NCI-H1694 (cell line): ENCODE measurements at places on chromosomes 1 and 21.
A peak's percentile ranks its signal among the peaks of the same experiment; 100 is the strongest.

DNA sequence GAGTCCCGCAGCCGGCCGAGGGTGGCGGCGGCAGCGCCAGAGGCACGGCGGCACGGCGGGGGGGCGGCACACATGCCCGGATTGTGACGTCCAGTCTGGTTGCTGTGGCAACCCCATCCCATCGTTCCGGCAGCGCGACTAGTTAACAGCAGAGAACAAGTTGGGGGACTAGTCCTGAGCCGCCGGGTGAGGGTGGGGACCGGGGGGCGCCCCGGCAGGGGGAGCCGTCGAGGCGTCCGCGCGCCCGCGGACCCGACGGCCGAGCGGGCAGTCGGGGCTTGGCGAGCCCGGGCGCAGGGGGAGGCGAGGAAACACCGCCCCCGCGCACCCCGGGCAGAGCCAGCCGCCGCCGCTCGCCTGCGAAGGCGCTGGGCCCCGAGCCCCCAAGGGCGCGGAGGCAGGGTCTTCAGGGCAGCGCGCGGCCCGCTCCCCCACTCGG is at the start of gene CHD5:
Gene CHD5, minus strand, starts transcription at position 54 of the 439 bp plus-strand sequence. CDS start 298 bp downstream, outside the sequence.
- no peak for DNase-seq

DNA sequence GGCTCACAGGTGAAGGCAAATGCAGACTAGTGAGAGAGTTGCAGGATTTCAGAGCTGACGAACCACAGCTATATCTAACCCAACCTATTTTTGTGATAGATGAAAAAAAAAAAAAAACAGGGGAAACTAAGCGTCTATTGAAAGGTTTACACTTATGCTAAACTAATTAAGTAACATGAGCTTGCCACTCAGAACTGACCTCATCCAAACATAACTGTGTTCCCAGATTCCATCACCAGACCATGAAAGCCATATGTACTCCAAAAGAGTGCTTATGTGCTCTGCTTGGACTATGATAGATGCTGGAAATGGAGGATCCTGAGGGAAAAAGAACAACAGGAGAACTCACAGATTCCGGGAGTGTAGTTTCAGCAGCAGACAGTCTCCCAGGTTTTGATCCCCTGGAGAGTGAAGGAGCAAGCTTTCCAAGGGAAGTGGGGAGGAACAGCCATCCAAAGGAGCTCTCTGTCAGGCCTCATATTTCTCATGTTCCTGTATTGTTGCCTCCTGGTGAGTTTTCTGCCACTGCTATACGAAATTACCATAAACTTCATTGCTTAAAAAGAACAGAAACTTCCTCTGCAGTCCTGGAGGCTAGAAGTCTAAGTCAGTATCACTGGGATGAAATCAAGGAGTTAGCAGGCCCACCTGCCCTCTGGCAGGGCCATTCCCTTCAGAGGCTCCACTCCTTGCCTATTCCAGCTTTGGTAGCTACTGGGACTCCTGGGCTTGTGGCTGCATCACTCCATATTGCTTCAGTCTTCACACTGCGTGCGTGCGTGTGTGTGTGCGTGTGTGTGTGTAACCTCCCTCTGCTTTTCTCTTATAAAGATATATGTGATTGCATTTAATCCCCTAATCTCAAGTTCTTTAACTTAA is 38.1 kb downstream of the NIBAN1 start:
- no peak for DNase-seq

DNA sequence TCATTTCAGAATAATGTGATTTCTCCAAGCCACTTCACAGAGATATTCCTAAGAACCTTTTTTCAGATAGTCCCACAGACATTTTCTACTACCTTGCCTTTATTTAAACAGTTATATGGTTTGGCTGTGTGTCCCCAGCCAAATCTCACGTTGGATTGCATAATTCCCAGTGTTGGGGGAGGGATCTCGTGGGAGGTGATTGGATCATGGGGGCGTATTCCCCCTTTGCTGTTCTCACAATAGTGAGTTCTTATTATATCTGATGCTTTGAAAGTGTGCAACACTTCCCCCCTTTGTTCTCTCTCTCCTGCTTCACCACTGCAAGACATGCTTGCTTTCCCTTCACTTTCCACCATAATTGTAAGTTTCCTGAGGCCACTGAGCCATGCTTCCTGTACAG is 93.6 kb upstream of the ZNF678 start:
- no peak for DNase-seq

DNA sequence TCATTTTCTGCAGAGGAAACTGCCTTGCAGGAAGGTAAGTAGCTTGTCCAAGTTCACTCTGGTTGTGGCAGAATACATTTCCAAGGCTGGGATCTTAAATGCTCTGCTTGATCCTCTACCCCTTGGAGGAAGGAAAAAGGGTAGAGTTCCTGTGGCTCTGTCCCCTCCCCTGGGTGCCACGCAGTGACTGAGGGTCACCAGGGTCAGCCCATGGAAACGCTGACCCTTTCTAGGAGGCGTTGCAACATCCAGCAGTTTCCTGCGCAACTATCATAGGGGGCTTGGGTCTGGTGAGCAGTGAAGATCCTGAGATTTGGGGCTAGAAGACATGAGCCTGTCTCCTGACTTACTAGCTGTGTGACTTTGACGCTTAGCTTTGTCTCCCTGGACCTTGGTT is 29.4 kb upstream of the EPS8L3 start:
- DNase-seq = no peak

DNA sequence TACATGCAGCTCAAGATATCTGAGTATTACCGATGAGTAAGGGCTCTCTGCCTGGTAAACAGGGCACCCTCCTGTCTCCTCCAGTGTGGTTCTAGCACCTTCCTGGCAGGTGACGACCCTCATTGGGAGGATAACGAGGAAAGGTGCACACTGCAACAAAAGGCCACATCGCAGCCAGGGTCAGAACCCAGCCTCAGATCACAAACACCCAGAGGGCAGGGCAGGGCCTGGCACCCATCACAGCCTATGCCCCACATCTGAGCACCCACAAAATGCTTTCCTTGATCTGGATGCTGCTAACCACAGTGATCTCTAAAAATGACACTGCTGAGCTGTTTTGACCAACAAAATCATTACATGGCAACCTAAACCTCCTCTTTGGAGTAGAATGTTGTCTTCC is 23.8 kb downstream of the C1orf198 start:
- no peak for DNase-seq

- no peak for DNase-seq
Measured at GRCh38 chr1:154906621-154907081, 29.9 kb downstream of the PMVK start.

DNA sequence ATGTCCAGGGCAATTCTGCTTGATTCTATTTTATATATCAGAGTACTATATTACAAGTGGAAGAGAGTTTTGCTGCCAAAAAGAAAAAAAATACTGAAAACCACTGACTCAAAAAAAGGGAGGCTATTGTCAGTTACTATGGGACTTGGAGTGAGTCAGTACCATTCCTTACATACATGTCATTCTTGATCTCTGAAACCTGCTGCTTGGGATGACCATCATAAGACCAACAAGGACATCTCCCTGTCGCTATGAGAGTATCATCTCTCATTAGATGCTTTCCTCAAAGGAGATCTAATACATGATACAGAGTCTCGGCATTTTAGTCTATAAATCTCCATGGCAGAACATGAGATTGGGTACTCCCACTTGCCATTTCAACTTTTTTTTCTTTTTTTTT is 11.8 kb upstream of the INPP5B start:
- DNase-seq = no peak

DNA sequence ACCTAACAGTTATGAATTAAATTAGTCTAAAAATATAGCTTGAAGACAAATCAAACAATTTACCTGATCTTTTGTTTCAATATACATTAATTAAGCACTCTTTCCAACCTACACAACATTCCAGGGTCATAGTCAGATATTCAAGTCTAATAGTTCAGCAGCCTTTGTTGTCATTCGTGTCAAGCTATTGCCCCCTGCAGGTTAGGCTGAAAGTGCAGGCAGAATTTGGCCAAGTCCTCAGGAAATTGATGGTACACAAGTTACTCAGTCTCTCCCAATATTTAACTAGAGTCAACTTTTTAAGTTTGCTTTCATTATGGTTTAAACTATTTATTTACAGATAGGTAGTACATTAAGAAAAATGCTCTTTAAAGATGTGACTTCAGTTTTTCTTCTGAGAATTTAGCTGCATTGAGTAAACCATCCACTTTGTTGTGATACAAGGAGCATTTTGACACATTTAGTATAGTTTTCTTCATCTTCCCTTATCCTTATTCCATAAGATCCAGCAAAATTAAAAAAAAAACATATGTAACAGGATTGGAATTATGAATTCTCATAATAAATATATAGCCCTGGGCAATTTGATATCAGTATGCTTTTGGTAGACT is 130.3 kb upstream of the DPYD start:
- DNase-seq = peak; percentile 88

- no peak for DNase-seq
Measured at GRCh38 chr1:9376886-9377333, 84.2 kb downstream of the SPSB1 start.

GRCh38 chr1:212353181-212353580 is 61.5 kb downstream of the PACC1 start:
- no peak for DNase-seq

DNA sequence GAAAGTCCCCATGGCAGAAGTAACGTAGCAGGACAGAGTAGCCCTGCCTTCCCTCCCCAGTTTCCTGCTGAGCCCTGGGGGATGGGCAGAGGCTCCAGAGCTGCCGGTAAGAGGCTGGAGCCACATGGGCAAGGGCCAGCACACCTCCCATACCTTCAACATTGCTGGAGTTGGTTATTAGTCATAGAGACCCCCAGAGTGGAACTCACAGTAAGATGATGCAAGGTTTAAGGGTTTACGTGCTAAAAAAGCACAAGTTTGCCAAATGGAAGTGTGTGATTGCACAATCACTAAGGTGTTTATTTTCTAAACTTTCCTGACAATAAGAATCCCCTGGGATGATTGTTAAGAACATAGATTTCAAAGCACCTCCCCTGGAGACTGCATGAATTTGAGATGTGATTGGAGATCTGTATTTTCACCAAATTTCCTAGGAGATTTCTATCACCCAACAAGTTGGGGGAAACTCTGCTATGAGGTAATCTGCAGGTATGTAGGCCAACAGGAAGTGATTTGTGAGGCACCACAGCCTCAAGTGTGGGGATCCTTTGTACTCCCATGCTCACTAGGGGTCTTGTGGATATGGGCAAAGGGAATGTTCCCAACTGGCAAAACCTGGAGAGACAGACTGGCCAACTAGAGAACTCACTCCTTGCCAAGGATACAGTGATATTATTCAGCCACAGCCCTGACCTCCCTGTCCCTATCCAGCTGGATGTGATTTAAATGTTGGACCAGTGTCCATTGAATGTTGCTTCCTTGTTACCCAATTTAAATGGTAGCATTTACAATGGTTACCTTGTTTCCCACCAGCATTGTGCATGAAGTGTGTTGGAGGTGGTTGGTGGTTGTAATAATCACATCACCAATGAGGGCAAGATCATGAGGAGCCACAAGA is 37.1 kb upstream of the CSF1 start:
- DNase-seq = no peak

DNA sequence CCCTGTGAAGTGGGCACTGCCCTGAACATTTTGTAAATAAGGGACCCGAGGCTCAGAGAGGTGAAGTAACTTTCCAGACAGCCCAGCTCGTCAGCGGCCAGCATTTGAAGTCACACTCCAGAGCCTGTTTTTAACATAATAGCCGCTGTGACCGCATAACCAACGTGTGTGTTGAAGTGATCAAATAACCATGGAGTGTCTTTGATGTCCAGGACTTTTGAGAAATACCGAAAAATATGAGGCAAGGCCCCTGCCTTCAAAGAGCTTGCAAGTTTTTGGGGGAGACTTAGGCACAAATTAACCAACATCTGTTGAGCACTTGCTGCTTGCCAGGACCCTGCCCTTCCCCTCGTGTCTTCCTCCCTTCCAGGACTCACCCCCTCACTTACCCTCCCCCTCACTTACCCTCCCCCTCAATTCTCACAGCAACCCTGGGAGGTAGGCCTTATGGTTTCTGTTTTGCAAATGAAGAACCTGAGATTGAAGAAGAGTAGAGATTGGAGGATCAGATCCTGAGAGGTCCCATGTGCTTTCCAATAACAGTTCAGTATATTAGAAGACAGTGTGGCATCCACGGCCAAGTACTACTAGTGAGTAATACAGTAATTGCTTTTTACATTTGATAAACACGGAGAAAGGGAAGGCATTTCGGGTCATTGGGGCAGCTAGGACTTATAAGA is 1.3 kb upstream of the SLC16A1 start:
- peak; percentile 64 for DNase-seq

DNA sequence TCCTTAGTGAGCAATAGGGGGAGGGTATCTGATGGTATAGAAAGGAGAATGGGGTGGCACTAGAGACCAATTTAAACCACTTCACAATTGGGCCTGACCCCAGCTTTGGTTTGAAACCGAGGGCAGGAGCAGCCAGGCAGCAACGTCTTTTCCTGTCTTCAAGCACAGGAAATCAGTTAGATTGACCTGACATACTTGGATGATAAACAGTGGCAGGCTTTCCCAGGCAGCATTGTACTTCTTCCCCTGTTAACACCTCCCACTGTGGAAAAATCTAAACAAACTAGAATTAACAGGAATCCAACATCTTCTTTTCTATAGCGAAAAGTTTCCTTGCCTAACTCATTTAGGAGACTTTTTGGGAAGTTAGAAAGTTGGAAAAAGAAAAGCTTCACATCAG is 40.6 kb downstream of the SELL start:
- DNase-seq = no peak

DNA sequence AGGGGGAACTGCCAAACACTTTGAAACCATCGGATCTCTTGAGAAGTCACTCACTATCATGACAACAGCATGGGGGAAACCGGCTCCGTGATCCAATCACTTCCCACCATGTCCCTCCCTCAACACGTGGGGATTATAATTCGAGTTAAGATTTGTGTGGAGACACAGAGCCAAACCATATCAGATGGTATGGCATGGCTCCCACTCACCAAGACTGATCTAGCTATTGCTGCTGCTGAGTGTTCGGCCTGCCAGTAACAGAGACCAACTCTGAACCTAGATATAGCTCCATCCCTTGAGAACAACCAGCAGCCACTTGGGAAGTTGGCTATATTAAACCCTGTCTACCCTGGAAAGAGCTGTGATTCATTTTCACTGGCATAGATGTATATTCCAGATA is 49.4 kb downstream of the CDCP2 start:
- no peak for DNase-seq

- no peak for DNase-seq
Measured at GRCh38 chr1:160621633-160622413, 25.0 kb downstream of the SLAMF1 start.

GRCh38 chr1:163035446-163036249 is 33.5 kb upstream of the RGS4 start:
- no peak for DNase-seq

DNA sequence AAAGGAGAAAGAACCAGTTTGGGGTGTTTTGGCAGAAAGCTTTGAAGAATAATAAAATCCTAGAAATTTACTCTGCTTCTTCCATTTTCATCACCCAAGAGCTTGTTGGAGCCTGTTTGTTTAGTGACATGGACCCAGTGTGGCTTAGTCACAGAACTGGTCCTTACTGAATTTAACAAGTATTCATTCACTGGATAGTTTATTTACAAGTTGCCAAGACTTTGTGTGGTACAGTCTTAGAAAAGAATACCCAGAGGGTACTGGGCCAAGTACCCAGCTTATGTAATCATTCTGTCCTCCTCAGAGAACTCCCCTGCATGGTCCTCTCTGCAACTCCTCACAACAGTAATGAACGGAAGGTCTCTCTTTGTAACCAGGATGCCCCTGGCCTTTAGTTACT is 16.4 kb downstream of the RAB4A start:
- DNase-seq = no peak

- no peak for DNase-seq
Measured at GRCh38 chr1:115090540-115090939, 1.2 kb upstream of the TSPAN2 start.
